ENCODE measurements at places on chromosomes 7 and 10. TPM values are rescaled to one million over a fixed set of nuclear protein-coding genes. Genes with fewer than 3 reads are reported as not detected.

The FBXO24 gene
- total RNA-seq: 2.6 TPM

The WEE2 gene
- total RNA-seq: not detected

The ANKRD30A gene
- not detected for total RNA-seq

The CYP26C1 gene
- not detected for total RNA-seq

The ITPRID1 gene
- not detected for total RNA-seq

GRCh38 chr7:95693551-95694333 lies 78.6 kb upstream of the DYNC1I1 start:
- DNase-seq: no peak

- no peak for DNase-seq
Observed at GRCh38 chr10:109126016-109126415, 797.3 kb downstream of the XPNPEP1 start.

DNA sequence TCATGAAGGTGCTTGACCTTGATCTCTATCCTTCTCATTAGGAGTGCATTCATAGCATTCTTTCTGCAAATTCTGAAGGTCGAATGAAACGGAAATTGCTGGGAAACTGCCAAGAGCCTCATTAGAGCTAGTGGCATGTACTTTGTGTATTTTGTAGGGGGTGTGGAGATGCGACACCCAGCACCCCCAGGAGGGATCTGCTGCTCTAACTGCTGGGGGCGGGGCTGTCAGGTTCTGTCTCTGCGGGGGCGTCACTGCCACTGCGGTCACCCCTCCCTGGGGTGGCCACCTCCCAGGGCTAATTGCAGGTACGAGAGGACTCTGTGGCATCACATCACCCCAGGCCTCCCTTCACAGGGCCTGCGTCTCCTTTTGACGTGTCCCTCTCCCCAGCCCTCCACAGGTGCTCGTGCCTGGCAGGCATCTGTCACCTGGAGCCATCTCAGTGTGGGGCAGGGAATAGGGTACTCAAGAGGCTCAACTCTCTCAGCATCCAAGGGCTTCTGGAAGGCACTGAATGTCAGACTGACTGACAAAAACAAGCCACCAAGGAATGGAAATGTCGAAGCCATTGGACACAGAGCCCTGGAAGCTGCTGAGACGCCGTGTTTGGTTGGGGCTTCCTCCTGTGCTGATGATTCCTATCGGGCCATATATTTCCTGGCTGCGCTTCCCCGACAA lies 151.1 kb downstream of the ACTR3B start:
- no peak for DNase-seq

DNA sequence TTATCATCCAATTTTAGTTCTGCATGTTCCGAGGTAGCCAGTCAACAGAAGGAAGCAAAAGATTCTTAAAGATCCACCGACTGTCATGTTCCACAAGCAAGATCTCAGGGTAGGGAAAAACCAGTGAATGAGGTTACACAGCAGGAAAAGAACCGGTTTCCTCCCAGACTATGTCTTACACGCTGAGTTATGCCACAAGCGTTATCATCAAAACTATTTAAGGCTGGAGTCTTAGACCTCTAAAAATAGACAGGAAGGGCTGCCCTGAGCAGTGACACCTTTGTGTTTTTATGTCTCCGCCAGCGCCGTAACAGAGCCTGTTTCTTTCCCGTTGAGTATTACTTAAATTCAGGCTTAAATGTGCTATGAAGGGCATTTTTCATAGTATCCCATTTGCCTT lies 48.3 kb downstream of the PROSER2 start:
- no peak for DNase-seq

DNA sequence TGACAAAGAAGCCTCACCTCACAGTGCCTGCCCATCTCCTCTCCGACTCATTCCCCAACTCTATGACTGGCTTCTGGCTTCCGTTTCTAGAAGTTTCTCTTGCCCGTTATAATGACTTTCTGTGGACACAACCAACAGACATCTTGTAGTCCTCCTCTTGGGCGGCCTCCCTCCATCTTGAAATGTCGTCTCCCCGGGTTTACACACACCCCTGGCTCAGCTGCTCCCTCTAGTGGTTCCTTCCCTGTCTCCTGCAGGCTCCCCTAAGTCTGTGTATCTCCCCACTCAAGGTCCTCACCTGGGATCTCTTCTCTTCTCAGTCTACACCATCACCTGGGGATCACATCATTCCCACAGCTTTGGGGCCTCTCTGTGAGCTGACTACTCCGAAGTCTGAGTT lies 123.4 kb upstream of the NEBL start:
- DNase-seq: peak; percentile 41

- no peak for DNase-seq
Observed at GRCh38 chr10:74748468-74749031, 77.8 kb upstream of the KAT6B start.

GRCh38 chr7:30785786-30786185 lies 14.6 kb downstream of the MINDY4 start:
- no peak for DNase-seq

GRCh38 chr7:93949423-93949822 lies 27.9 kb downstream of the GNG11 start:
- DNase-seq: no peak

- no peak for DNase-seq
Observed at GRCh38 chr10:17787087-17787961, 21.8 kb upstream of the MRC1 start.

DNA sequence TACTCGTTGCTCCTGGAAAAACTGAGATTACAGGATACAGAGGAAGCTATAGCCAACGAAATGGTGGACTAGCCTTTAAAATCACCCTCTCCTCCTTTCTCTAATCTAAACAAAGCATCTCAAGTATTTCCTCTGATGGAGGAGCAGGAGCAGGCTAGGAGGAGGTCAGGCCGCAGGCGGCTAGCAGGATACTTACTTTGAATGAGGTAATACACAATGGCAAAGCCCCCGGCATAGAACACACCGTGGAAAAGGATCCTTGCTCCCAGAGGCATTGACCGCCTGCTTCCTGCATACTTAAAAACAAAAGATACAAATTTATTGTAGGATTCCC lies 64.4 kb downstream of the STK17A start:
- no peak for DNase-seq
